ENCODE measurements at places on chromosomes 5 and 9. TPM values are rescaled to one million over a fixed set of nuclear protein-coding genes. Genes with fewer than 3 reads are reported as not detected.

- DNase-seq = peak; percentile 51
Measured at GRCh38 chr5:140345919-140346347, 470 bp downstream of the HBEGF start.

The EFNA5 gene
- 14.5 TPM for total RNA-seq

The CLIC3 gene
- 0.31 TPM for total RNA-seq

The TMEM174 gene
- total RNA-seq = not detected

DNA sequence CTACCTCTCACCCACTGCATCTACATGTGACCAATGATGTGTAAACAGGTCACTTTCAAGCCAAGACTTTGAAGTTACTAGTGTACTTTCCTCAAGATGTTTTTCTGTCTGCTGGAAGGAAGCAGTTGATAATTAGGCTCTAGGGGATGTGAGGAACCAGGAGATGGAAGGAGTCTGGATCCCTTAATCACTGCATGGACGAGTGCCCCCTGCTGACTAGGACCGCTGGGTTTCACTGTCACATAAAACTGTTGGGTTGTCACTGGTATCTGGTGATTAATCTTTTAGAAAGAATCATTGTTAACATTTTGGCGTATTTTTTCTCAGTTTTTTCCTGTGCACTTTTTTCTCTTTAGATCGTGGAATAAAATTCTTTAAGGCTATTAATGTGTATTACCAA is 79.5 kb downstream of the SREK1 start:
- no peak for DNase-seq

The LCN1 gene
- not detected for total RNA-seq

GRCh38 chr9:100466829-100467221 is 6.1 kb upstream of the TMEFF1 start:
- no peak for DNase-seq

The GPR151 gene
- 0.31 TPM for total RNA-seq

The LCN15 gene
- total RNA-seq = not detected

DNA sequence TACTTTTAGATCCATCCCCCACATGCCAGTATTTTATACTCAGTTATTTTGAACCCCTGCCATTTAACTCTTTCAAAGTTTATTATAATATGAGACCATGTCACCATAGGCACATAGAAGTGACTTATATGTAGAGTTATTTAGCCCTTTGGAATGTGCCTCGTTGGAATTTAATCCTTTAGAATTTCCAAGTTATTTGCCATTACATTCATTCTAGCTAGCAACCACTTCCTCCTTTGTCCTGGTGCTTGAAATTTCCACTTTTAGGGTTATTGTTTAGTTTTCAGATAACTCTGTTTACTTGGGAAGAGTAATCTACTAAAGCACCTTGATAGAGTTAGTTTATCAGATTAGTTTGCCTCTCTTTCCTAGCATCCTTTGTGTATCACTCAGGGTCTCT is 82.8 kb upstream of the TLE1 start:
- DNase-seq = no peak

Data from occipital lobe (tissue), 3 donors.